ENCODE measurements at places on chromosomes 6 and 20.

DNA sequence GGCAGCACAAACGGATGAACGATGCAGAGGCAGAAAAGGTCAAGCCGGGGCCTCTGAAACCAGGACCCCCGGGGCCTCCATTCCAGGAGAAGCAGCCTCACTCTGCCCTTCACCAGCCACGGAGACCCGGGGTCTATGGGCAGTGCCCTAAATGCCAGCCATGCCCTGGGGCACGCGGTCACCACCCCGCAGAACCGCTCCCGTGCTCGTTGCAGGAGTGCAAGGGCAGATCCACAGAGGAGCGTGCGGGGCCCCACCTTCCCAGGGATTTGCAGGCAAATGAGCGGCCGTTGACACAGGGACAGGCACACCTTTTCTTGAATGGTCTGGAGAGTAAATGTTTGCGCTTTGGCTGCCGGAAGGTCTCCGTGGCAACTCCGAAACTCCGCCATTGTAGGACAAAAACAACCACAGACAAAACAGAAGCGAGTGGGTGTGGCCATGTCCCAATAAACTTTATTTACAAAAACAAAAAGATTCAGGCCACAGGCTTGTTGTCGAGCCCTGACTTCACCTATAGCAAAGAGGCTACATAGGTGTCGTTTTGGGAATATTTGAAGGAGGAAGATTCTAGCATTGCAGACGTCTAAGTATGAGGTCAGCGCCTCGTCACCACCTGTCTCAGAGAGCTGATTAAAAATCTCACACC lies 163.3 kb downstream of the TAF4 start:
- no peak for DNase-seq

DNA sequence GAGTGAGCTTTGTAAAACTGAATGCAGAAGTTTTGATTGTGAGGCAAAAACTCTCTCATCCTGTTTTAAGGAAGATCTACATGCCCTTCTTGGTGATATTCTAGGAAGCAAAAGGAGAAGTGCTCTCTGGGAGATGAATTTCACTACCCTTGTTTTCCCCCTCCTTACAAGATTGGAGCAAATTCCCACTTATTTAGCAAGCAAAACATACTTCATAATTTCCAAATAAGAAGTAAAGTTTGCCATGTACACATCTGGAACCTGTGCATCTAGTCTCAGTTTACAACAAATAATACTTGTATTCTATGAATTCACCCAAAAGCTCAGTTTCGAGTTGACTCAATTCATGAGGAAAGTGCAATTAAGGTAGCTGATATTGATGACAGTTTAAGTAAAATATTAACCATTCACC lies 27.6 kb upstream of the IFNGR1 start:
- no peak for DNase-seq

DNA sequence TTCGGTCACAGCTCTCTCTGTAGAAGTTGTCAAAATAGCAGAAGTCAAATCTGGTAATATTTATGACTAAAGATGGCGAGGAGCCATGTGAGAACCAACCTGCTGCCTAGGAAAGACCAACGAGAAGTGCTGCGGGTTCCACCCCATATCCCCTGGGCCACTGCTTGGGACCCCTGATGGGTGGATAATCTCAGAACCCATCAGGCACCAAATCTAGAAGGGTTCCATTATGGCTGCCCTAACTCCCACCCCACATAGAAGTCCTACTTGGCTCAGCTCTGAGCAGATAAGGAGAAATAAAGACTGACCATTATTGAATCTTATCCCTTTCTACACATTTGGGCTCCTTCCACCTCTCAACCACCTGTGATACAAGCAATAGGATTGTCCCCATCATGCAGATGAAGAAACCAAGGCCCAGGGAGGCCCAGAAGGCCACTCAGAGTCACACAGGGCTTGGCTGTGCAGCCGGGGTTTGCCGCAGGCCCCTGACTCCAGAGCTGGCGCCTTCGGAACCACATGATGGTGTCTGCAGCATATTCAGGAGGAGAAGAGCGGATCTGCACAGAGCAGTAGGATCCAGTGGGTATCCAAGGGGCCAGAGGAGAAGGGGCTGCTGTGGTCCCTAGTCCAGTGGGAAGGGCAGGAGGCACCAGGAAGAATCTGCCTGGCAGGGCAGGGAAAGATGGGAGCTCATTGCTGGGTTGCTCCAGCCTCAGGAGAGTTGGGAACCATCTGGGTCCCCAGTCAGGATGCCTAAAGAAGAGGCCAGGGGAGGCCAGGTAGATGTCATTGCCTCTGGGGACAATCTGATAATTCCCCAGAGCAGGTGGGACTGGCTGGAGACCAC lies 9.6 kb upstream of the PCMTD2 start:
- no peak for DNase-seq

GRCh38 chr6:11236076-11236750 lies 3.7 kb upstream of the NEDD9 start:
- no peak for DNase-seq

- DNase-seq, result no peak
These were observed 24.3 kb downstream of the TUBB2B start for GRCh38 chr6:3202999-3203696.

DNA sequence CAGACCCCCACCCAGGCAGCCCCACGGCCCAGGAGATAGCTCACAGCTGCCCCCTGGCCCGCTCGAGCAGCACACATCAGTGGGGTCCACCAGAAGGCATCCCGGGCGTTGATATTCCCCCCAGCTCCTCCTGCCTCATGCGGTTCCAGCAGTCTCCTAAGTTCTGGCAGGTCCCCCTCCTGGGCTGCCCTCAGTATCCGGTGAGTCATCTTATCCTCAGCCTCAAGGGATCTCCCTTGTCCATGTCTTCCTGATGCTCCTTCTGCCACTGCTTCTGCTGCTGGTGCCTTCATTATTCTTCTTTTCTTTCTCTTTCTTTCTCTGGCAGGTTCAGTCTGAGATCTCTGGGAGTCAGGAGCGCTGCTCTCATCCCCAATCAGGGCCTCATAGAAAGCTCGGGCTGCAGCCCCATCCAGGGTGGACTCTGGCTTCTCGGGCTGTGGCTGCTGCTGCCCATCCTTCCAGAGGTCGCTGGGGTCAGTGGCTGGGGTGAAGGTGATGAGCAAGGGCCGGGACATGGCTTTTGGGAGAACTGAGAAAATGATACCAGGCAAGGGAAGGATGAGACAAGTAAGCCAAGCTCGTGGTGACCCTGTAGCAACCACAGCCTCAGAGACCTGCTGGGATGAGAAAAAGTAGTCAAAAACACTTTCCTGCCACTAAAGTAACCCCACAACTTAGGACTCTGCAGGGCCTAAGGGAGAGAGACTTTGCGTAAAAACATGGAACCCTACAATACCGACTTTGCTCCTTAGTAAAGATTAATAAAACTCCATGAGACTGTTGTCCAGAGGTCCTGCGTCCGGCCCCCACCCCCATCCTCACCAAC lies 622 bp downstream of the GPANK1 start:
- DNase-seq, result no peak

DNA sequence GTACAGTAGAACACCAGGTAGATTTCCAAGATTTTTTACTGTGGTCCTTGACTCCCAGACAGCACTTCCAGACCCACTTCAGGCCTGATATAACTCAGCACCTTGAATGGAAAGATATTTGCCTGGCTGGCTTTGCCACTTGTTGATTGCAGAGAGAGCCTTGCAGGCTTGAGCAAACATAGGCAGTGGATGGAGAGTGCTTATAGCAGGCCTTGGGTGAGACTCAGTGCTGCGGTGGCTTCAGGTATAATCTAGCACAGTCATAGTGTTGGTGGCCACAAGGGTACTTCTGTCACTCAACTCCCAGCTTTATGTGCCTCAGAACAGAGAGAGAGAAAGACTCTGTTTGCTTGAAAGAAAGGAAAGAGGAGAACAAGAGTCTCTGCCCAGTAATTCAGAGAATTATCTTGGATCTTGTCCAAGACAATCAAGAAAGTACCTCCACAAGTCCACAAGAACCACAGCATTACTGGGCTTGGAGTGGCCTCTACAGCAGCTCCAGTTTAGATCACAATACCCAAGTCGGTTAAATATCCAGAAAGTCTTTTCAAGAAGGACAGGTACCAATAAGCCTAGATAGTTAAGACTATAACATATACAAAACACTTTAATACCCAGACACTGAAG lies 70.5 kb upstream of the FKBP1C start:
- no peak for DNase-seq

- no peak for DNase-seq
These were observed 11.3 kb downstream of the GABRR1 start for GRCh38 chr6:89205819-89206218.

DNA sequence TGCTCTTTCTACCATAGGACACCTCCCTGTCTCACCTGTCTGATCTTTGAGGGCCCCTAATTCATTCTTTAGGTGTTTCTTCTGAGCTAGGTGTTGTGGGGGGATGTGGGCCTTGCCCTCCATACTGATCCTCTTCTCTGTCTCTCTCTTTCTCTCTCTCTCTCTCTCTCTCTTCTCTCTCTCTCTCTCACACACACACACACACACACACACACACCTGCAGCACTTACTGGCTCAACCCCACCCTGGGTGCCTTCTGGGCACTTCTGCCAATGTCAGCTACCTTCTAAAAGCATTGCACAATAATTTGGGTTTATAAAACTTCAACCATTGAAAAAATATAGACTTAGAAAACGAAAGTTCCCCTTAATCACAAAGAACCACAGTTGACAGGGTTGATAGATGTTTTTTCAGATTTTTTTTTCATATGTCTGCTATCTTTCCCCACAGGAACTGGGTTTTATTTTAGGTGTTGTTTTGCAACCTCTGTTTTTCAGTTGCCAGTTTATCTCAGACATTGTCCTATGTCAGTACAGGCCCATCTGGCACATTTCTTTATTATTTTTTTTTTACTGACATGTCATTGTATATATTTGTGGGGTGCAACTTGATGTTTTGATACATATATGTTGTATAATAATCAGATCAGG lies 28.1 kb downstream of the PKIG start:
- DNase-seq, result no peak

GRCh38 chr20:10634211-10634610 lies 39.6 kb downstream of the JAG1 start:
- no peak for DNase-seq

DNA sequence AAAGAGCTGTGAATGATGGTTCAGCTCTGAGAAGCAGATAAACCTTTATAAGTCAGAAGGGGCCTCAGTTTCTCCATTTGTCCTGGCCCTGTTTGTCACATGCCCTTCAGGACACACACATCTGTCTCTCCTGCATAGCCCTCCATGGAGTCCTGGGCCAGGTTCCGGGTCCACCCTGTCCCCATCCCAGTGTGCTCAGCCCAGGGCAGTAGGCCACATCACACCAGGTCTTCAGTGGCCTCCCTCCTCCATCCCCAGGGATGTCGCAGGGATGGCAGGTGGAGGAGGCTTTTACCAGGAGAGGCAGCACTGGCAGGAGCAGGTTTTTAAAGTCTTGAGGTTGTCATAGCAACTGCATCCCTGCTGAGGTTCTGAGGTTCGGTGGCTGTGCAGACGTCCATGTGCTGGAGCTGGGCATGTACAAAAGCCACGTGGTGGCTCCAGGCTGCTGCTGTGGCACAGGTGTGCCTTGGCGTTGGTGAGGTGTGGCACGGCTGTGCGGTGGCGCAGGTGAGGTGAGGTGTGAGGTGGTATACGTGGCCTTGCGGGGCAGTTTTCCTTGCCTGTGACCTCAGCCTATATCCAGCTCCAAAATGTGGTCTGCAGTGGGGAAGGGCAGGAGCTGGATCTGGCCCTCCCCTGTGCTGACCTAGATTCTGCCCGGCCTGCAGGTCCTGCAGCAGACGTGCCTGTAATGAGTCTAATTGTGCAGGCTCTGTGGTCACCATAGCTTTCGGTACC lies 8.0 kb upstream of the NPBWR2 start:
- no peak for DNase-seq

- DNase-seq, result no peak
These were observed 14.3 kb downstream of the GPX6 start for GRCh38 chr6:28501259-28501658.

GRCh38 chr6:39466631-39467030 lies 144.1 kb upstream of the KCNK16 start:
- DNase-seq, result no peak

DNA sequence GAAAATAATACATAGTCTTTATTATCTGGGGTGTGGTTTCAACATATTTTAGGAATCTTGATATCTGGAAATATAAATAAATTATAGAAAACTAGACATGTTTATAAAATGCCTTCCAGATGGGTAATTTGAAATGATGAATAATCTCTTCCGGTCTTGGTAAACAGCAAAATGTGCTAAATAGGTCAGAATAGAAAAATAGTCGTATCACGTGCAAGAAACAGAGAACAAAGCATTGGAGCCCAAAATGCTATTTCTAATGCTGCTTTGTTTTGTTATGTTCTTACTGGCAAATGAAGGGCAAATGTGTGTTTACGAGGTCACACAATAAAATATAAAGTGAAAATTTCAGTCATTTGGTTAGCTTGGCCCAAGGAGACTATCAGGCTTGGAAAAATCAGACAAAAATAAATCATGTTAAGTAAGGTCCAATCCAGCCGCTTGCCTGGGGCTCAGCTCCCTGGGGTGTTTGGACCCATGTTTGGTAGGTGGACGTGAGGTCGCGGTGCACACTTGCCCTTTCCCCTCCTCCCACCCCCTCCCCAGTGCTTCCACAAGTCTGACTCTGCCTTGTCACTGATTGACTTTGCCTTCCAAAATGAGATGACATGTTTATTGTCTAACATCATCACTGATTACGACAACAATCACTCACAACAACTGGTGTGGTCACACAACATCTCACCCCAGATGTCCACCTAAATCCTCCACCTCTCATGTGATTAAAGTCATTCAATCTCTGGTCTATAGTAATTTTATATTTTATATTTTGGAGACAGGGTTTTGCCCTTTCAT lies 56.0 kb downstream of the RIN2 start:
- DNase-seq, result no peak

DNA sequence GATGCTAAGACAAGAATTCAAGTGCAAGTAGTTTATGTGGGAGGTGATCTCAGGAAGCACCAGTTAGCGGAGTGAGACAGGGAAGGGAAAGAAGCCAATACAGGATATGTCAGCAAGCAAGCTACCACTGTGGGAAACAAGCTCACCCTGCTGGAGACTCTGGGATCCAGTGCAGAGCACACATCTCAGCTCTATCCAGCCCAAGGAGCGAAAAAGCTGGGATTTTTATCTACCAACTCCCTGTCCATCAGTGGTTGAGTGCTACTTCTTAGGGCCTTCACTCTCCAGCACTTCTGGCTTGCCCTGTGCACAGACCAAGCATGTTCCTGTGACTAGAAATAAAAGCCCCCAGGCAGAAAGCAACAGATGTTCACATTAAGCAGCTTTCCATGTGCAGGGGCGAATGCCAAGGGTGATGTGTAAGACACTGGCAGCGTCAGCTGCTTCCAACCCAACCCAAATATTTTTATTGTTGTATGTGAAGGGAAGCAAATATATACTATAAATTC lies 10.8 kb upstream of the RNF24 start:
- no peak for DNase-seq

GRCh38 chr6:49205526-49205925 lies 257.5 kb downstream of the MMUT start:
- no peak for DNase-seq

GRCh38 chr20:58978351-58979190 lies 2.5 kb upstream of the NELFCD start:
- no peak for DNase-seq

GRCh38 chr6:150641398-150642139 lies 41.9 kb downstream of the PLEKHG1 start:
- no peak for DNase-seq
